ENCODE measurements at places on chromosomes 6 and 20.

GRCh38 chr6:106128981-106129781 is 43.0 kb downstream of the PRDM1 start:
- DNase-seq: no peak

DNA sequence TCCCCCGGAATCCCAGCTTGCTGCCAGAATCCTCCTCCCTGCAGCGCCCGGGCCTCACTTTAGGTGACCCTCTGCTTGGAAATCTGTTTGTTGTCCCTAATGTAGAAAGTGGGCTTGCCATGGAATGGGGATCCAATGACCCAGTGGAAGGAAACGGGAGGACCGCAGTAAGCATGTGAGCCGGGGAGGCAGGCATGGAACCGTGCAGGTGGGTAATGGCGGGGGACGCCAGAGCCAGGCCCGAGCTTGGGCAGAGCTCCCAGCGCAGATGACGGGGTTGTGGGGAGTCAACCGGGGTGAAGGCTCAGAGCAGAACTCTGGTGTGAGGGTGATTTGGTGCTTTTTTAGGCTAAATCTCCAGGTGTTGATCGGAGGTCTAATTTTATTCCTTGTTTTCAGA is 188.3 kb downstream of the QKI start:
- no peak for DNase-seq

GRCh38 chr6:103047567-103047966 is 1654.1 kb downstream of the GRIK2 start:
- no peak for DNase-seq

DNA sequence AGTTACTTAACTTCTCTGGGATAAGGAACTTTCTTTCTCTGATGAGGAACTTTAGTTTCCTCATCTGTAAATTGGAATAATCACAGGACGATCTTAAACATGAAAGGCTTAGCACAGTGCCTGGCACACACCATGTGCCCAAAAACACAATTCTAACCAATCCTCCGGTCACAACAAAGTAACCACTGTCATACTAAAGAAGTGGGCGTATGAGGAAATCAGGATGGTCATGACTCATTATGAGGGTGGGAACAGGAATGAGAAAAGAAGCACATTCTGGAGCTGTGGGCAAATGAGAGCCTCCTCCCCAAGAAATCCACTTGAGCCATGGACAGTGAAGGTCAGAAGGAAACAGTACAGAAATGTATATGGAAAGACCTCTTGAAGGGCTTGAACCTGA is 82.9 kb downstream of the LRFN2 start:
- no peak for DNase-seq

DNA sequence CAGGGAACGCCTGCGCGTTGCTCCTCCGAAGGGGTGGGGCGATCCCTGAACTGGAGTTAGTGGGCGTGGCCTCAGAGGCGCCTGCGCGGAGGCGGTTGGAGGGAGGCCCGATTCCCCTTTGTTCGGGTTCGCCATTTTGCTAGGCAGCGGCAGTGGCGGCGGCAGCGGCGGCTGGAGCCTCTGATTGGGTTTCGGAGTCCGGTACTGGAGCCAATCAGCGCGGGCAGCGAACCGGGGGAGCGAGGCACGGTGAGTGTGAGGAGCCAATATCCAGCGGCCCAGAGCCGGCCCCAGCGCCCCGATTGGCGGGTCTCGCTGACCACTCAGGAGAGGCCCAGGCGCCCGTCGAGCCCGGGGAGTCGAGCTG is at the start of gene NFYA:
Gene NFYA, plus strand, starts transcription at position 139 of the 367 bp plus-strand sequence. CDS start 6,116 bp downstream, outside the sequence.
- no peak for DNase-seq

GRCh38 chr6:8558953-8559352 is 123.6 kb upstream of the SLC35B3 start:
- DNase-seq: no peak

DNA sequence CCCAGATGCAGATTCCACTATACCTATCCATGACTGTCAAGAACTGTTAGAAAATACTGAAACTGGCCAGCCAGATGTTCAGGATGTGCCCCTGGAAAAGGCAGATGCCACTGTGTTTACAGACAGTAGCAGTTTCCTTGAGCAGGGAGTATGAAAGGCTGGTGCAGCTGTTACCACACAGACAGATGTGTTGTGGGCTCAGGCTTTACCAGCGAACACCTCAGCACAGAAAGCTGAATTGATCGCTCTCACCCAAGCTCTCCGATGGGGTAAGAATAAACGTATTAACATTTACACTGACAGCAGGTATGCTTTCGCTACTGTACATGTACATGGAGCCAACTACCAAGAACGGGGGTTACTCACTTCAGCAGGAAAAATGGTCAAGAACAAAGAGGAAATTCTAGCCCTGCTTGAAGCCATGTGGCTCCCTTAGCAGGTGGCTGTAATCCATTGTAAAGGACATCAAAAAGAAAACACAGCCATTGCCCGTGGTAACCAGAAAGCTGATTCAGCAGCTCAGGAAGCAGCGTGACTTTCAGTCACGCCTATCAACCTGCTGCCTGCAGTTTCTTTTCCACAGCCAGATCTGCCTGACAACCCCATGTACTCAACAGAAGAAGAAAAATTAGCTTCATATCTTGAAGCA is 459.7 kb upstream of the HTR1E start:
- DNase-seq: no peak

GRCh38 chr6:157513004-157513603 is 132.1 kb downstream of the ZDHHC14 start:
- no peak for DNase-seq

- DNase-seq: no peak
Measured at GRCh38 chr6:146666909-146667308, 68.1 kb downstream of the ADGB start.

DNA sequence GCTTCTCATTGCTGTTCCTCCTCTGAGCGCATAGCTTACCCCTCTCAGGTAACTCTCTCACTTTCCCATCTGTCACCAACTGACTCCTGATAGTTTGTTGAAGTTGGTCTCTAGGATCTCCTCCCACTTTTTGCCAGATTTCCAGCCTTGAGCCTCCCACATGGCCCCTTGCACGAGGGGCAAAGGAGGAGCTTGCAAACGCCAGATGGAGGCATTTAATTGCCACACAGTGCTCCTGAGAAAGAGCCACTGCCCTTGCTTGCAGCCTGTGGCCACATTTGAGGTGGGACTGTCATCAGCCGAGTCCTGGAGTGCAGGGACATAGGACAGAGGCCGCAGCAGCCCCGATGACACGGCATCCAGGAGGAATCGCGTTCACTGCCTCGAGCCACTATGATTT is 348.7 kb downstream of the SMOC2 start:
- DNase-seq: peak; percentile 79

DNA sequence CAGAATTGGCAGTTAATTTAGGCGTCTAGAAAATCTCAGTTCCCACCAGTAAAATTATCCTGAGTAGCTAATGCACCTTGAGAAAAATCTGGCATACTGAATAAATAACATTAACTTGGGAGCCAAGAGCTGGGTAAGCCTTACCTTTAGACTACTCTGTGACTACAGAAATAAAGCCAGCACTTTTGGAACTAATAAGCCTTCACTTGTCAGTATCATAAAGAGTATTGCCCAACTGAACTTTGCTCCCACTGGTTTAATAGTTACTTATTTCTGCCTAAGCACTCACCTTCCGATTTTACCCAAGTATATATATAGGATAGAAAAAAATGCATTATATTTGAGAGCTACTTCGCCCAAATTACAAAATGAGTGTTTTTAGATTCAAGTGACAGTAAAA is 10.7 kb downstream of the FAM8A1 start:
- no peak for DNase-seq

GRCh38 chr6:136181861-136182260 is 68.2 kb downstream of the MTFR2 start:
- DNase-seq: no peak

DNA sequence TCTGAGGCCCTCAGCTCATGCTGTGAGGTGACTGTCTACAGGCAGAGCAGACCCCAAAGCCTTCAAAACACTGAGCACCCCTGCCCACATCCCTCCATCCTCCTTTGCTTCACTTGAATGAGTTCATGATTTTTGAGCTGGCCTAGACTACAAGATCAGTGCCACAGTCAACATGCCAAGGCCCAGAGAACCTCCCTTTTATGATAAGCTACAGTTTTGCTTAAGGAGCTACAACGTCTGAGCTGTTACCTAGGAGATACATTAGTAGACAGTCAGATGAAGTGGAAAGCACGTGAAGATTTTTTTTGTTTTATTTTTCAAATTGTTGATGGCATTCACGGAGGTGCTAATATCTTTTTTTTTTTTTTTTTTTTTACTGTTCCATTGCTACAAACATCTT is 139.0 kb downstream of the SOBP start:
- DNase-seq: no peak

GRCh38 chr20:11045412-11046175 is 371.8 kb upstream of the JAG1 start:
- no peak for DNase-seq

DNA sequence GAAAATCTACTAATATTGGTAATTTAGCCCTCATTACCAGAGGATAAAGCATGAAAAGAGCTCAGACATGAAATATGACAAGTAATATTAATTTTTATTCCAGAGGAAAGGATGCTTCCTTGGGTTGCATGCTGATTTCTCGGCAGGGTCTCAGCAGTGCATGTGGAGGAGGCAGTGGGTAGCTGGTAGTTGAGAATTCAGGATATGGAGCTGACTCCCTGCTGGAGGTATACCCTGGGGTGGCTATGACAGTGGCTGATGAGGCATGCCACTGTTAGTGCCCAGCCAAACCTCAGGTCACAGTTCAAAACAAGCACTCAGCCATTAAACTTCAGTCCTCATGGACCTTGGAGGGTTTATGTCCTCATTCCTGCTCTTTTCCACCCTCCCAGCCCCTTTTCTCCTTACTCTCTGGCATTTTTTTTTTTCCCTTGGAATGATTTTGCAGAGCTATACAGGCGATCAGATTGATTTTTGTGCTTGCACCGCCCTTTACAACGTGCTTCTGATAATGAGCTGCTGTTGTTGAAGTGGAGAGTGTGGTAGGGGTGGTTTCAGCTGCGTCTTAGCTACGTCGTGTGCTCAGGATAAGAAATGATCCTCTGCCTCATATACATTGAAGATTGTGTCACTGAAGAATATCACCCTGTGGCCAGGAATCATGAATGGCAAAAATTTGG is 761.9 kb upstream of the MMS22L start:
- no peak for DNase-seq

GRCh38 chr20:33687370-33687915 is 1.3 kb upstream of the E2F1 start:
- no peak for DNase-seq

GRCh38 chr6:128870746-128871145 is 12.2 kb upstream of the LAMA2 start:
- no peak for DNase-seq

DNA sequence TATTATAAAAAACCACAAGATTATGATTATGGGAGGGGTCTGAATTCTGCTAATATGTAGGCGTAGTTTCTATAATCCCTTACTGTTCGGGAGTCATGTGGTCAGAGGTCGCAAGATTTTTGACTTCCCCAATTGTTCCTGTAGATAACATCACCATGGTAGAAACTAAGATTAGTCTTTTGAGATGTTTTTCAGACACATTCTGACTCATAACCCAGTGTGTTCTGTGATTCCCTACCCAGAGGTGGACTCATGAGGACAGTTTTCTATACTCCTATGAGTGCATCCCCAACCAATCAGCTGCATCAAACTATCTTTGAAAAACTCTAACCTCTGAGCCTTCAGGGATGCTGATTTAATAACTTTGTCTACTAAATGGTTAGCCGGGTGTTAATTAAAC is 175.5 kb downstream of the RFPL4B start:
- DNase-seq: no peak

- no peak for DNase-seq
Measured at GRCh38 chr20:33028875-33029274, 2.6 kb upstream of the BPIFB6 start.

GRCh38 chr20:63082308-63082938 is 75.7 kb upstream of the BHLHE23 start:
- no peak for DNase-seq

DNA sequence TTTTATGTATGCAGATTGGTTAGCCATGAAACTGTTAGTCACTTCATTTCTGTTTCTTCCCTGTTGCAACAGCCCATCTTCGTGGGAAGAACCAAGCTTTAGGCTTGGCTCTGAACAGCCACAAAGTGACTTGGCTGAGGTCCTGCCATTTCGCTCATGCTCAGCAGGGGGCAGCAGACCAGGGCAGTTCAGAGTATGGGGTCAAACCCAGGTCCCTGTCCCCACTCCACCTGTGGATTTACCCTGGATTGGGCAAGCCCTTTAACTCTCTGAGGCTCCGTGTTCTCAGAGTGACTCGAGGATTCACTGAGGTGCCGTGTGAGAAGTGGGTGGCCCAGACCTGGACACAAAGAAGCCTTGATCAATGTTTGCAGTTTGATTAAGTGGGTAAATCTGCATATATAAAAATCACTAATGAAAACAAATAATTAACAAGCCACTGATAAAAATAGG is 19.8 kb upstream of the MAP1LC3A start:
- no peak for DNase-seq

- DNase-seq: no peak
Measured at GRCh38 chr20:48293671-48294070, 508.4 kb upstream of the SULF2 start.

DNA sequence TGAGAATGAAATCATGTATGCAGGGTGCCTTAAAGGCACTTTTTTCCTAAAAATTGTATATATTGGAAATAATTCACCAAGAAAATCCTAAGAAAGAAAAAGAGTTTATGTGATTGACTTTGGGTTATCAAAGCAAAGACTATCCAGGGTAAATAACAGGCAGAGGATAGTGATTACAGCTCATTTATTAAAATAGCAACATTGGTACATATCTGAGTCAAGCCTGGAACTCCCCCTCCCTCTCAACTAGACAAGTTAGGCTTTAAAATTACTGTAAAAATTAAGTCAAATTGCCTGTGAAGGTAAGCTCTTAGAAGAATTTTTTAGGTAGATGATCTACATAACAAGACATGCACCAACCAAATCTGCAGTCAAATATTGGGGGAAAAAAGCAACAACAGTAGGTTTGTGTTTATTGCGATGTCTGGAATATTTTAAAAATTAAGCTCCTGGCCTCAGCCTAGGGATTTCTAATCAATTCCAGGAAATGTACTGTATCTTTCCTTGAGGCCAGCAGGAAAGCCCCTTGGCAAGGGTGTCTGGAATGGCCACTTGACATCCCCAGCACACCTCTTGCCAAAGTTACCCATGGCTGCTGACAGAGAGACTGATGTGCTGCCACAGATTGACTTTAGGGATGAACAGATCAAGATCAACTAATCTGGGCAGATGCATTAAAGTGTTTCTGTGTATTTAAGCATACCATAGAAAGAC is 31.2 kb upstream of the HBS1L start:
- no peak for DNase-seq
